ENCODE measurements at places on chromosomes 16 and 17.

- DNase-seq: peak; percentile 98
These were observed at the start of gene CNOT1 for GRCh38 chr16:58629733-58630640. CNOT1 (minus strand) TSS chr16:58629826; CDS start chr16:58599337, 30,489 bp downstream.

GRCh38 chr17:60318326-60318725 is 73.6 kb downstream of the USP32 start:
- DNase-seq: no peak

GRCh38 chr17:8586766-8587165 is 43.8 kb downstream of the MYH10 start:
- no peak for DNase-seq

DNA sequence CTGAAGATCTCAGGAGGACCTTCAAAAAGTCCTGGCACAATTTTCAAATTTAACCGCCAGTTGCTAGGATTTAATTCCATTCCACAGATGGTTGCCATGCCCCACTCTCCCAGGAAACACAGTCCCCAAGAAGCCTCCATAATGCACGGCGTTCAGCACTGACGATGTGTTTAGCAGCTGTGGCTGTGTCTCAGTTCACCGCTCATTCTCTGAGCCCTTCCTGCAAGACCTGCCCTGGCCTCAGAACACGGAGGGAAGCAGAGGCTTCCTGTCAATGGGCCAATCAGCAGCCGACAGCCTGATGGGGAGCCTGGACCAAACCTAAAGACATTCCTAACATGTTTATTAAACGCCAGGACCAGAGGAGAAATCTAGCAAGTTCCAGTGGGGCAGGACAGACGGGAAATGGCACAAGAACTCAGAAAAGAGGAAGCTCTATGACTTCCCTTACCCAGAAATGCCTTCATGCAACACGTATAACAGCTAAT is 4.9 kb downstream of the MYLK3 start:
- no peak for DNase-seq

- DNase-seq: no peak
These were observed 23.4 kb upstream of the MPO start for GRCh38 chr17:58303971-58304749.

- DNase-seq: no peak
These were observed 223.3 kb upstream of the CHMP6 start for GRCh38 chr17:80768389-80768788.

DNA sequence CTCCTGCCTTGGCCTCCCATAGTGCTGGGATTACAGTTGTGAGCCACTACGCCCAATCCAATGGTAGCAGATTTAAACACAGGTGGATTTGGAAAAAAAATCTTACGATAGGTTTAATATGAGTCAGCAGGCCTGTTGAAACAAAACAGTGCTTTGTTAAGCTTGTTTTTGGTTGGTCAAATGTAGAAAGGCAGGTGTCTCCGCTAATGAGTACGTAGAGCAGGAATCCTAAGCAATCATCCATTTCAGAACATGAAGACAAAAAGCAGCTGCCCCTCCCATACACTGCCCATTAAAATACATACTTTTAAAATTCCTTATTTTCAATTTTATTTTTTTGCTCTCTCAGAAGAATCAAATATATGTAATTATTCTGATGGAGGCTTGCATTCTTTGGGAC is 1.9 kb upstream of the WWOX start:
- DNase-seq: no peak

DNA sequence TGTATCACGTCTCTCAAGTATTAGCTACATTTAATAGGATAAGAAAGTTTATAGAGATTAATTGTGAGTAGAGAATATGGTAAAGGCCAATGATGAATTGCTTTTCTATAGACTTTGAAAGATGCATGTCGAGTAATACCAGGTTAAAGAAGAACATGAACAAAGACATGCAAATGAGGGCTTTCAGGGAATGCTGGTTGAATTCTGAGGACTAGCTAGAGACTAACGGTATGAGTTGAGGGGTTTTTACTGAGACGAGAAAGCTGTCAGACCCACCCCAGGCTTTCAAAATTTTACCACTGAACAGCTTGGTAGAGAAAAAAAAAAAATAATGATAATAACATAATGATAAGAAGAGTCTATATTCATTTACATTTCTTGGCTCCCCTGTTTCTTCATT is 796.0 kb upstream of the CDH8 start:
- no peak for DNase-seq

GRCh38 chr17:59427425-59427921 is 96.0 kb downstream of the YPEL2 start:
- DNase-seq: peak; percentile 49

- DNase-seq: no peak
These were observed 47.1 kb upstream of the CLEC19A start for GRCh38 chr16:19238406-19238805.

- no peak for DNase-seq
These were observed 361.2 kb downstream of the SEC14L1 start for GRCh38 chr17:77501751-77502625.

GRCh38 chr17:4635823-4636375 is 5.6 kb downstream of the ALOX15 start:
- DNase-seq: no peak

DNA sequence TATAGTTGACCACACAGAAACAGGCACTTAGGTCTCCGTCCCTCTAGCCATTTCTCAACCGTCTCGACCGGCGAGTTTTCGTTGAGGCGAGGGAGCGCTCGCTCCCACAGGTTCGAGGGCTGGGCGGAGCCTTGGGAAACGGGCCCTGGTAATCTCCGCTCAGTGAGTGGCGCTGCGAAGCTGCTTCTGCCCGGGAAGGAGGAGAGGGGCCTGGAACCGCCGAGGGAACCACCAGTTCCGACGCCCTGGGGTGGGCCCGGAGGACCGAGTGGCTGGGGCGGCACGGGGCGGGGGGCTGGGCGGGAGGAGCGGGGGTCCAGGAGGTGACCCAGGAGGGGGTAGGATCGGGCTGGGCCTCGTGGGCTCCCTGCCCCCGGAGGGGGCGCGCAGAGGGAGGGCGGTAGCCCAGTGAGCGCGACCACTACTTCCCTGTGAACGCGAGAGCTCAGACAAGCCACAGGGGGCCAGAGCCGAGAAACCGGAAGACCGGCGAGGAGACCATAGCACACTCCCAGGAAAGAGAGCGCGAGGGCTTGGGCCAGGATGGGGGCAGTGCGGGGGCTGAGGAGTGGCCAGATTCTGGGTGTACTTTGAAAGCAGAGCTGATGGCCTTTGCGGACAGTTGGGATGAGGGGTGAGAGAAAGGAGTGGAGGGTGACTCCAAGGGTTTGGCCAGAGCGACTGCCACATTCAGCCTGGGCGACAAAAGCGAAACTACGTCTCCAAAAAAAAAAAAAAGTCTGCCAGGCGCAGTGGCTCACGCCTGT is 29.9 kb upstream of the ARL4D start:
- no peak for DNase-seq

GRCh38 chr17:50816771-50817751 is 18.3 kb upstream of the WFIKKN2 start:
- no peak for DNase-seq

DNA sequence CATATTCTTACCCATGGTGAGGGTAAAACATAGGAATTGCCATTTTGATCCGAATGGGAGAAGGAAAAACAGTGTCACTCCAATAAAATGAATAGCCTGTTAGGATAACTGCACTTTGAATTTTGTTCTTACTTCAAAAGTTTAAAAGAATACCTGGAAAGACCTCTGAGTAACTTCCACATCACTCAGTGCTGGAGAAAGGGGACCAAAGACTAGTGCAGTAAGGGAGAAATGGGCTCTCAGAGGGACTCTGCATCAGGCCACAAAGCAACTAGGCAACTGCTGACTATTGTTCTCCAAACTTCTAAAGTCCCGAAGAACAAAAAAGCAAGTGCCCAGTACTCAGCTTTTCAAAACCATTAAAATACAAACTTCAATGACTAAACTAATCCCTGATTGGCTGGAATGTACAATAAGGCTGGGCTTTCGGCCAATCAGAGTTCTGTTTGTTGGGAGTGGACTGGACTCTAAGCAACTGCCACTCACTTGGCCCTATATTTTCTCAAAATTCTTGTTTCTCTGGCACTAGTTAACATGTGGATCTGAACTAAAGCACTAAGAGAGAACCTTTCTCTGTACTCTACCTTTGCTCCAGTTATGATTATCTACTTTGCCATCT is 6.2 kb downstream of the DNAJC7 start:
- no peak for DNase-seq

- no peak for DNase-seq
These were observed 47.9 kb upstream of the ARHGAP17 start for GRCh38 chr16:25063102-25063501.

Data from anterior cingulate cortex (tissue), 58 donors.